Immature natural killer cell (primary cell): ENCODE measurements at places on chromosomes 4 and X.

DNA sequence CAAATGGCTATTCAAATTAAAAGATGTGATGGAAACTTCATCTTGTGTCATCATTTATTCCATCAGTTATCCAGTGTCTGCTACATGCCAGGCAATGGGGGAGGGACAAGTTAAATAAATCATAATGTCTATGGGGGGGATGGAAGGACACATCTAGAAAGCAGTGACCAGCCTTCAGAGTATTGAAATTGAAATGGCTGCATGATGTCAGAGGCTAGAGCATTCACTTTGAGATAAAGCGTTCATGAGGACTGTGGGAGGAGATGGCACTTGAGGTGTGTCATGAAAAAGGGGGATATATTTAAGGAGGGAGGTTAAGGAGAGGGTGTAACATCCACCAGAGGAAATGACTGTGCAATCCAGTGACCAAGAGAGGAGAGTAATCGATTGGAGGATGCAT, 50.6 kb downstream of the SLIT2 start:
- DNase-seq = no peak
- H3K36me3 ChIP-seq = no peaks in the 10 kb centered on the region

GRCh38 chr4:155900381-155900780, 3.1 kb upstream of the TDO2 start:
- no peak overlapping the region for H3K27ac ChIP-seq
- H3K27me3 ChIP-seq = no peaks in the 10 kb centered on the region
- DNase-seq = no peak
- H3K4me1 ChIP-seq = no peaks in the 10 kb centered on the region

- no peak for DNase-seq
- no peaks in the 10 kb centered on the region for H3K36me3 ChIP-seq
- H3K4me1 ChIP-seq = no peaks in the 10 kb centered on the region
- no peak overlapping the region for H3K4me3 ChIP-seq
- no peaks in the 10 kb centered on the region for H3K27me3 ChIP-seq
Observed at GRCh38 chr4:178090640-178091411, 648.6 kb upstream of the AGA start.

- DNase-seq = no peak
- H3K4me3 ChIP-seq = no peak overlapping the region
- no peaks in the 10 kb centered on the region for H3K4me1 ChIP-seq
- peaks cover 2% of the 10 kb centered on the region for H3K27me3 ChIP-seq
Observed at GRCh38 chr4:39263895-39264294, 81.6 kb downstream of the WDR19 start.

DNA sequence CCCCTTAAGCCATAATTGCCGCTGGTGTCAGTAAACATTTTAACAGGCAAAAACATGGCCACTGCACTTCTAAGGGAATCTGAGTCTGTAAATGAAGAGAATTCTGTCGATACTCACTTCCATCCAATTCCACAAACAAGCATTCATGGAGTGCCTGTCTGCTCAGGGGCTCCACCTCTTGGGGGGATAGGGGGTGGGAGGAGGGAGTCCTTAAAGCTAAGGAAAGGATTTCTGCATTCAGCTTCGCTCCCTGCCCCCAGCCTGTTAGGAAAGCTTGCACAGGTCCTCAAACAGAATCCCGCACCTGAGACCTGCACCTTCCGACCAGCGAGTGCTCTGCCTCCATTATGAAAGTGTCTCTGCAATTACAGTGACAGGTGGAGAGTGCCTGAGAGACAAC, 130.2 kb upstream of the KIT start:
- no peaks in the 10 kb centered on the region for H3K4me1 ChIP-seq
- no peak overlapping the region for H3K27ac ChIP-seq
- H3K36me3 ChIP-seq = no peaks in the 10 kb centered on the region
- no peak for DNase-seq
- no peak overlapping the region for H3K4me3 ChIP-seq

- DNase-seq = no peak
- H3K4me3 ChIP-seq = no peak overlapping the region
- peaks cover 4% of the 10 kb centered on the region for H3K4me1 ChIP-seq
Observed at GRCh38 chr4:121655320-121656268, 41.2 kb downstream of the ANXA5 start.

GRCh38 chrX:13697455-13697854, 8.5 kb downstream of the RAB9A start:
- DNase-seq = peak; percentile 56
- peak overlapping the region; percentile 67 for H3K4me3 ChIP-seq
- no peaks in the 10 kb centered on the region for H3K36me3 ChIP-seq

- H3K36me3 ChIP-seq = no peaks in the 10 kb centered on the region
- no peak overlapping the region for H3K4me3 ChIP-seq
- DNase-seq = no peak
- no peak overlapping the region for H3K27ac ChIP-seq
Observed at GRCh38 chr4:172356016-172356415, 542.8 kb downstream of the GALNTL6 start.

- H3K4me1 ChIP-seq = no peaks in the 10 kb centered on the region
- no peaks in the 10 kb centered on the region for H3K27me3 ChIP-seq
- H3K27ac ChIP-seq = no peak overlapping the region
Observed at GRCh38 chrX:15242899-15243555, 26.9 kb downstream of the ASB9 start.

GRCh38 chrX:672931-673330, 42.3 kb downstream of the SHOX start:
- H3K27me3 ChIP-seq = peaks cover 5% of the 10 kb centered on the region
- H3K27ac ChIP-seq = no peak overlapping the region
- H3K4me1 ChIP-seq = no peaks in the 10 kb centered on the region
- H3K4me3 ChIP-seq = no peak overlapping the region

- H3K36me3 ChIP-seq = no peaks in the 10 kb centered on the region
- H3K27me3 ChIP-seq = no peaks in the 10 kb centered on the region
- DNase-seq = no peak
- H3K4me3 ChIP-seq = no peak overlapping the region
- H3K4me1 ChIP-seq = no peaks in the 10 kb centered on the region
- no peak overlapping the region for H3K27ac ChIP-seq
Observed at GRCh38 chr4:147194114-147194513, 248.4 kb upstream of the TTC29 start.

DNA sequence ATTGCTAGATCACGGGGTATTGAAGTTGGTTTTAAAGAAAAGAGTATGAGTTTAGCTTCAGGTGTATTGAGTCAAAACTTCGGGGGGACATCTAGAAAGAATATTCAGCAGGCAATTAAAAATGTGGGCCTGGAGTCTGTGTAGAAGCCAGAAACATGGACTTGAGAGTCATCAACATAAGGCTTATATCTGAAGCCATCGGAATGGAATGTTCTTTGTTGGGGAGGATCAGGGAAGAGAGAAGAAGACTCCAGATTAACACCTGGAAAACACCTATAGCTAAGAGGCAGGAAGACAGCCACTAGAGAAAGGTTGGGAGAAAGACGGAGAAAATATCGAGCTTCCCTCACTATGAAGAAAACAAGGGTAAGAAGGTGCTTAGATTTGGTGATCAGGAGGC, 69.5 kb downstream of the BEND2 start:
- H3K36me3 ChIP-seq = no peaks in the 10 kb centered on the region
- H3K4me3 ChIP-seq = no peak overlapping the region
- no peaks in the 10 kb centered on the region for H3K4me1 ChIP-seq
- DNase-seq = no peak
- H3K27me3 ChIP-seq = no peaks in the 10 kb centered on the region

DNA sequence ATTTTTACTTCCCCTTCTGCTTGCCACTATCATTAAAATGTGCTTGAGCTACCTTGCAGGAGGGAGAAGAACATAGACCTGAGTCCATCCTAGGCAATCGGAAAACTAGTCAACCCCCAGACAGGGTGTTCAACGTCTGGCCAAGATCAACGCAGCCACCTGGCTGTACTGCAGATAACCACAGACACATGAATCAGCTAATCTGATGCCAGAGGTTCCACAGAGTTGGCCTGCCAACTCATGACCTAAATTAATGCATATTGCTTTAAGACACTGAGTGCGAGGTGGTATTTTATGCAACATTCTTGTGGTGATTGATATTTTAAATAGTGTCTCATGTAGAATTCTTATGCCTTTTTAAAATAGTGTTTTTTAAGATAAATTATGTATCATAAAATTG, 1283.8 kb upstream of the PABPC4L start:
- H3K27ac ChIP-seq = no peak overlapping the region
- H3K36me3 ChIP-seq = no peaks in the 10 kb centered on the region
- H3K4me1 ChIP-seq = no peaks in the 10 kb centered on the region
- H3K4me3 ChIP-seq = no peak overlapping the region
- H3K27me3 ChIP-seq = no peaks in the 10 kb centered on the region

- peaks cover 2% of the 10 kb centered on the region for H3K27me3 ChIP-seq
- no peaks in the 10 kb centered on the region for H3K36me3 ChIP-seq
- H3K27ac ChIP-seq = no peak overlapping the region
- no peaks in the 10 kb centered on the region for H3K4me1 ChIP-seq
- DNase-seq = no peak
- H3K4me3 ChIP-seq = no peak overlapping the region
Observed at GRCh38 chr4:186500721-186501304, 54.6 kb downstream of the MTNR1A start.

- no peak overlapping the region for H3K27ac ChIP-seq
- no peak overlapping the region for H3K4me3 ChIP-seq
- H3K36me3 ChIP-seq = peaks cover 5% of the 10 kb centered on the region
Observed at GRCh38 chrX:47247999-47248320, 15.2 kb downstream of the USP11 start.

GRCh38 chr4:78057135-78057599, at the start of gene FRAS1:
TSS of gene FRAS1 (plus strand) at chr4:78057323. CDS start at chr4:78058010, 687 bp downstream.
- H3K27me3 ChIP-seq = peaks cover 39% of the 10 kb centered on the region
- peak within 1 kb of the TSS; percentile 79 for H3K4me3 ChIP-seq
- no peak for DNase-seq
- no peak within 1 kb of the TSS for H3K27ac ChIP-seq
- H3K36me3 ChIP-seq = no peaks in the 10 kb centered on the region
- peaks cover 36% of the 10 kb centered on the region for H3K4me1 ChIP-seq

DNA sequence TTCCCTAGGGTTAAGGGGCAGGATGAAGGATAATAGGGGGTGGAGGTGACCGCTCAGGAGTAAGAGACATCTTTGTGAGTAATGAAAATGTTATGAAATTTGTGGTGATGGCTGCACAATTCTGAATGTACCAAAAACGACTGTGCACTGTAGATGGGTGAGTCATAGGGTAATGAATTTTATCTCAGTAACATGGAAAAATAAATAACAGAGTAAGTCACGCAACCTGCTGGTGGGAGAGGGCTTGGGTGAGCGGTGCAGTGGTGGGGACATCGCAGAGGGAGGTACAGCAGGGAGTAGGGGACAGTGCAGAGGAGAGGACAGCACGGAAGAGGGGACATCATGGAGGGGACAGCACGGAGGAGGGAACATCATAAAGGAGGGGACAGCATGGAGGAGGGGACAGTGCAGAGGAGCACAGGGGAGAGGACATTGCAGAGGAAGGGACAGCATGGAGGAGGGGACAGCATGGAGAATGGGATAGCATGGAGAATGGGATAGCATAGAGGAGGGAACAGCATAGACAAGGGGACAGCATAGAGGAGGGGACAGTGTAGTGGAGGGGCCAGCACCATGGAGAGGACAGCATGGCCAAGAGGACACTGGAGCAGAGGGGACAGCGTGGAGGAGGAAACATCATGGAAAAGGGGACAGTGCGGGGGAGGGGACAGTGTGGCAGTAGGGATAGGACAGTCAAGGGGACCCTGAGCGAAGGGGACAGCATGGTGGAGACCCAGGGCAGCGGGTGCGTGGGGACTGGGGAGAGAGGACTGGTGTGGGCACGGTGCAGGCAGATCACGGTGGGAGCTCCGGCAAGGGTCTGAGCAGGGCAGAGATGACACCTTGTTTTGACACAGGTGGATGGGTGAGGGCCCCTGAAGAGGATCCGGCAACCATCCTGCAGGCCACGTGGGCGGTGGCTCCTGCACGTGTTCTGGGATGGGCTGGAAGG, 68.5 kb upstream of the MXD4 start:
- DNase-seq = no peak
- H3K27me3 ChIP-seq = peaks cover 3% of the 10 kb centered on the region
- H3K4me3 ChIP-seq = no peak overlapping the region
- peaks cover 14% of the 10 kb centered on the region for H3K4me1 ChIP-seq

- H3K36me3 ChIP-seq = peaks cover 12% of the 10 kb centered on the region
- H3K27ac ChIP-seq = no peak overlapping the region
Observed at GRCh38 chrX:71489540-71489939, 43.4 kb upstream of the OGT start.

- no peak overlapping the region for H3K4me3 ChIP-seq
- H3K27ac ChIP-seq = no peak overlapping the region
- DNase-seq = no peak
- H3K4me1 ChIP-seq = no peaks in the 10 kb centered on the region
- no peaks in the 10 kb centered on the region for H3K36me3 ChIP-seq
Observed at GRCh38 chr4:73540826-73541225, 59.3 kb downstream of the AFM start.

DNA sequence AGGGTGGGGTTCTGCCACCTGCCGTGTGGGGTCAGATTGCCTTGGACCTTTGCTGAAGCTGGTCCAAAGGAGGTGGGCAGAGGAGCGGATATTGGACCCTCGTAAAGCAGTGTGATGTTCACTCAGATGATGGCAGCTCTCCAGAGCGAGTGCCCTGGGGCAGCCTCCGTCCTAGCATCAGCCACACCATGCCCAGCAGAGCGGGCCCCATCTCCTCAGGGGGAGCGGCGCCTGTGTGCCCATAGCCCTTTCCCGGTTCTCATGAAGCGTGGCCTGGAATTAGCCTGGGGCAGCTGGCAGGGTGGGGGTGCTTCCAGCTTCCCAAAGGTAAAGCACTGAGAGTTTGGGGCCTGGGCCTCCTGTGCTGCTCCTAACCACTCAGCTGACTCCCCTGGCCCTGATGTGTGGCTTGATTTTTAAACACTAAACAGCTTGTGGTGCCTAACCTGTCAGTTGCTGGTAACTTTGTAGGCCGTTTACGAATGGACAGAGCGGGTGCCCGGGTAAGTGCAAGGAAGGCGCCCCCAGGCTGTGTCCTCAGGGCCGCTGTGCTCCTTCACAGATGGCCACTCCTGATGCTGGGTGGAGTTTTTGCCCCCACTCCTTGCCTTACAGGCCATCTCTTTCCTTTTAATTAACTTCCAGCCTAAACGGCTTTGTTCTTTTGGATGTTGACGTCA, 36.0 kb downstream of the NOP14 start:
- H3K4me3 ChIP-seq = no peak overlapping the region
- peak overlapping the region; percentile 63 for H3K27ac ChIP-seq
- peaks cover 4% of the 10 kb centered on the region for H3K27me3 ChIP-seq
- H3K4me1 ChIP-seq = peaks cover 31% of the 10 kb centered on the region

DNA sequence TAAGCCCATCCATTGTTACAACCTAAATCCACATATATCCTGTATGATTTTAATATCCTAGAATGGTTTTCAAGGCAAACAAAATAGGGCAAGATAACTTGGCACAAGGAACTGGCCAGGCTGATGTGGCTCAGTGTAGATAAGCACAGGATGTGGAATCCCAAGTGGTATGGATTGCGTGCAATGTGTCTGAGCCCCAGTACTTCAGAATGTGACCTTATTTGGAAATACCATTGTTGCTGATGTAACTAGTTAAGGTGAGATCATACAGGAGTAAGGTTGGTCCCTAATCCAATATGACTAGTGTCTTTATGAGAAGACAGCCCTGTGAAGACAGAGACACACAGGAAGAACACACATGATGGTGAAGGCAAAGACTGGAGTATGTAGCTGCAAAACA, 72.4 kb downstream of the IL21 start:
- H3K4me3 ChIP-seq = no peak overlapping the region
- no peaks in the 10 kb centered on the region for H3K4me1 ChIP-seq
- DNase-seq = no peak
- H3K27me3 ChIP-seq = no peaks in the 10 kb centered on the region
- H3K27ac ChIP-seq = no peak overlapping the region
- H3K36me3 ChIP-seq = no peaks in the 10 kb centered on the region

- H3K27me3 ChIP-seq = peaks cover 3% of the 10 kb centered on the region
- H3K4me1 ChIP-seq = no peaks in the 10 kb centered on the region
- DNase-seq = no peak
- no peak overlapping the region for H3K27ac ChIP-seq
- H3K4me3 ChIP-seq = no peak overlapping the region
Observed at GRCh38 chr4:145498430-145498829, 16.8 kb downstream of the SMAD1 start.
